ENCODE measurements at places on chromosomes 4 and X.

DNA sequence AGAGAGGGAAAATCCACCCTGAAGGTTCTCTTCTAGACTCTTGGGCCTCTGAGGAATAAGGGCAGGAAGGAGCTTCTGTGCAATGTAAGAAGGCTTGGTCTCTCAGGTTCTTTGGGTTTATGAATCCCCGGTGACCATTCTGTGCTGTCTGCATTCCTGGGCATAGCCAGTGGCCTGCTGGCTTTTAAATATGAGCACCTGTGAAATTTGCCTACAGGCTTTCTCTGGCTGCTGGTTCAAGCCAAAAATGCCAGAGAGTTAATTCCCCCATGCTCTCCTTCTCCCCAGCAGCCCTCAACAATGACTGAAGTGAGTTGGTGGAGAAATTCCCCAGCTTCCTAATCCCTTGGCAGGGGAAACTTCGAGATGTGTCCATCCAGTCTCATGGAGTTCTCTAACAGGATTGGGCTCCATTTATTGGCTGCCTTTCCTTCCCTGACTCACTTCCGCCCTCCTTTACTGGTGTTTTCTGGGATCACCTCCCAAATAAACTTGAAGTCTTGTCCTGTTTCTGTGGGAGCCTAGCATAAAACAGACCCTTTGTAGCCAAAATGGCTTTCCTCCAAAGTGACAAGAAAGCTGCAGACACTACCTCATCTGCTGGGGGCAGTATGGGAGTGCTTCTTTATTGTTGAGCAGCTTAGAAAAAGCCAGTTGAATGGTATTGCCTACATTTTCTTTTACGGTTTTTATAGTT, 179.4 kb upstream of the CASK start:
- DNase-seq, result no peak

GRCh38 chrX:55056820-55057674, 17.8 kb upstream of the PAGE2B start:
- peak; percentile 5 for DNase-seq

DNA sequence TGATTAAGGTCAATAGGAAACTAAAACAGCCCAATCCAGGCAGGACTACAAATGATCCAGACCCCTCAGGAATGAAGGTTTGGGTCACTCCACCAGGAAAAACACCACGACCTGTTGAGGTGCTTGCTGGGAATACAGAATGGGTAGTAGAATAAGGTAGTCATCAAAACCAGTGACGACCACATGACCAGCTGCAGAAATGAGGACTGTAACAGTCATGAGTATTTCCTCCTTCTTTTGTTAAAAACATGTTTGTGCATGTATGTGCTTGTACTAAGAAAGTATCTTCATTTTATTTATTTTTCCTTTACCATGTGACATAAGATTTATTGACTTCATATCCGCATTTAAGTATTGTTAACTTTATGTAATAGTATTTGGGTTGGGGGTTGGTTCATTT, 603.5 kb upstream of the NR3C2 start:
- no peak for DNase-seq

- peak; percentile 44 for DNase-seq
Observed at GRCh38 chr4:15040916-15041463, 38.7 kb downstream of the CPEB2 start.

DNA sequence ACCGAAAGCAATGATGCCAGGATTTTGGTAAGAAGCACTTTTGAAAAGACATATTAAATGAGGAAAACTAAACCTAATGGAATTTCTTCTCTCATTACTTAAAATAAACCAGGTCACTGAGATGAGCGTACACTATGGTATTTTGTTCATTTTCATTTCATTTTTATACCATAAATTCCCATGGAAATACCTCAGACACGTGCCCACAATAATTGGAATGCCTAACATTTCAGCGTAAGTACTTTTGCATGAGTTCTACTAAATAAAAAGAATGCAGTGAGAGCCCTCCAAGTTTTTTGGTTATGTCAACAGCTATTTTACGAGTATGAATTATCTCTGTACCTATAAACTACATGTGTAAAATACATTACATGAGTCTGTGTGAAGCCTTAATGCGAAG, 3.2 kb downstream of the CAMK2D start:
- peak; percentile 21 for DNase-seq

DNA sequence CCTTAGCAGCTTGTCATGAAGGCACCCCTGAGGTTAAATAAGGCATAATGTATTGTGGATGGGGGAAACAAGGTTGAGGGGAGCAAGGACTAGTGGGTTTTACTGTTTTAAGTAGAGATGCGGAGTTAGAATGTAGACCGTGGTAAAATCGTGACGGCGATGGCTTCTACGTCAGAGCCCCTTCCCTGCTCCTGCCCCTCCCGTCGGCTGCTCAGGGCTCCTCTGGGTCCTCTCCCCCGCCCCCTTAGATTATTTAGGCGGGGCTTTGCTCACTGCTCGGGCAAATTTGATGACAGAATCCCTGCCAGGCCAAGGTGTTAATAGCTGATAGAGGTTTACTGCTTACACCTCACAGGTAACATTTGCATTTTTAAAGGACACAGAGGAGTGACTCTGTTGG, 2.3 kb downstream of the FRMPD3 start:
- no peak for DNase-seq

DNA sequence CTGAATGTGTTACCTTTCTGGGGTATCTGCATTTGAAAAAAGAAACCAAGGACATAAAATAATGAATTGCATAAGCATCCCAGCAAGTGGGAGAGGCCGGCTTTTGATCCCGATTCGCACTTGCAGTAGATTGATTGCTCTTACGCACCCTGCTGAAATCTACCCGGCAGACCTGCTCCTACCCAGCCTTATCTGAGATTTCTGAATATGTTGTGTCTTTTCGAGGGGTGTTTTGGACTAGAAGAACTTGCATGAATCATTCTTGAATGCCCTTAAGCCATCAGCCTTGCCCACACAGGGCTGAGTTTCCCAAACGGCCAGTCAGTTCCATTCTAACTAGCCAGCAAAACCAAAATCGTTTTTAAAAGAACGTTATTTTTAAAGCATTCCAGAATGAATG, 174.4 kb upstream of the BCOR start:
- DNase-seq, result no peak

- no peak for DNase-seq
Observed at GRCh38 chr4:151753056-151753455, 7.8 kb downstream of the GATB start.

DNA sequence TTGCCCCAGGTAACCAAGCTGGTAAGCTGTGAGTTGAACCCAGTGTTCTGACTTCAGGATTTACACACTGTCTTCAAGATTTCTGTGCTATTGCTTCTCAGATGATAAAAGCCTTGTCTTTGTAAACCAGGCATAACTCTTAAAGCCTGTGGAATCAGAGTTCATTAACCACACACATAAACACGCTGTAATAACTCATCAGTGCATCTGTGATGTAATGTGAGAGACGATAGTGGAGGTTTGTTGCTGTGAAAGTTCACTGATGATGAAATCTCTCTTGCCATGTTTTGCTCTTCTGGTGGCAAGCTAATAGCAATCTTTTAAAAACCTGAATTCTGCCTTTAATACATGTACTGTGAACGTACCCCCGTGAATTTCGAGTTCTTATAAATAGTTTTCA, 41.5 kb downstream of the CLCN4 start:
- DNase-seq, result peak; percentile 50

DNA sequence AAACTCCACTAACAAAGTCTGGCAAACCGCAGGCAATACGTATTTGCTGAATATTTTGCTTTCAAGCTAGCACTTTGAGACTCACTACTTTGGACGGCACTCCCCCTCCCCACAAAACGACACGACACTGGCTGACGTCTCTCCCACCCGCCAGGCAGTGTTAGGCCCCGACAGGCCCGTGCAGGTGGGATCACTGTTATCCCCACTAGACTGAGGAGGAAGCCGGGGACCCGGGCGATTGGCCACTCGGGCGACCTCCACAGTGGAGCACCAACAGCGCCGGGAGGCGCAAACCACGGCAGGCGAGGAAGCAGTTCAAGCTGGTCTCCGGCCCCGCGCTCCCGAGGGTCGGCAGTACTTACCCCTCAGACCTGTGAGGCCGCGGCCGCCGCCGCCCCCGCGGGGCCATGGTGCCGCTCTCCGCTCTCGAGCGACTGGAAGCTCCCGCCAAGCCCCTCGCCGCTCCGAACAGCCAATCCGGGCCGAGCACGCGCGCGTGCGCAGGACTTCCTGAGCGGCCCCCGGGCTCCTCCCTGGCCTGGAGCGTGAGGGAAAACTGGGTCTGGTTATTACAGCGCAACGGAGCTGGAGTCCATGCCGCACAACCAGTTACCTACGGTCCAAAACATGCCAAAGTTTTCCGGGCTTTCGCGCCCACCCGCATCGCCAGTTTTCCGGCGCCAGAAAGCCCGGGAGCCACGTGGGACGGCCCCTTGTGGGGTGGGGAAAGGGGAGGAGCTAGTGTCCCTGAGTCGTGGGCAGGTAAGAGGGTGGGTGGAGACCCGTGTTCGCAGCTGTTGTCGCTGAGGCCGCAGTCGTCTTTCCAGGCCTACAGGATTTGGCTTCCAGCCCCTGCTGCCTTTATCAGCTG, at the start of gene CENPU:
Gene CENPU (minus strand): TSS at position 443 of the 871 bp plus-strand sequence. CDS start 34 bp downstream, at position 409.
- peak; percentile 98 for DNase-seq

GRCh38 chr4:67886281-67886680, 2.5 kb upstream of the TMPRSS11D start:
- DNase-seq, result peak; percentile 80

- peak; percentile 80 for DNase-seq
Observed at GRCh38 chr4:184815046-184815877, 10.5 kb downstream of the ACSL1 start.
